Left lobe of liver (tissue), 2 donors: ENCODE measurements at places on chromosomes 7 and 10. TPM values are rescaled to one million over a fixed set of nuclear protein-coding genes. Genes with fewer than 3 reads are reported as not detected.

SLC13A1 gene
- total RNA-seq, result 0.13 TPM

C7orf57 gene
- total RNA-seq, result not detected

OPN4 gene
- total RNA-seq, result not detected

HOXA5 gene
- 0.50 TPM for total RNA-seq

AVPI1 gene
- 26.4 TPM for total RNA-seq

MARVELD1 gene
- 2.0 TPM for total RNA-seq

ARMC3 gene
- not detected for total RNA-seq

SNX10 gene
- 27.4 TPM for total RNA-seq

- DNase-seq, result no peak
These were observed 117.9 kb downstream of the TEX36 start for GRCh38 chr10:125565046-125565445.

DNA sequence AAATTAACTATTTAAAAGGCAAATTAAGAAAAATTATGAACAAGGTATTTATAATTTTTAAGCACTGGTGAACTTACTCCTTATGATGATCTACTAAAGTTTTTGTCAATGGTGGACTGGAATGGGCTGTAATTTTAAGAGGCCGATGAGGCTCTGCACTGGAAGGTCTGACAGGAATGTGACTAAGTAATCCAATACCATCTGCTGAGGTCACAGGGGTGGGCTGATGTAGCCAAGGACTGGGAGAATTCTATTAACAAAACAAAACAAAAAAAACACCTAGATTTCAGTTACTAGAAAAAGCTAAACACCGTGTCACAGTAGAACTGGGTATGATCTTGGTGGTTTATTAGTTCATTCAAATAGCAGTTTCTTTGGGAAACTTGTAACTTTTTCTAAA lies 75.9 kb downstream of the NRBF2 start:
- DNase-seq, result no peak

- no peak for DNase-seq
These were observed 33.4 kb upstream of the PLPP4 start for GRCh38 chr10:120423431-120424197.

GRCh38 chr10:91557651-91558111 lies 75.2 kb downstream of the PPP1R3C start:
- no peak for DNase-seq

DNA sequence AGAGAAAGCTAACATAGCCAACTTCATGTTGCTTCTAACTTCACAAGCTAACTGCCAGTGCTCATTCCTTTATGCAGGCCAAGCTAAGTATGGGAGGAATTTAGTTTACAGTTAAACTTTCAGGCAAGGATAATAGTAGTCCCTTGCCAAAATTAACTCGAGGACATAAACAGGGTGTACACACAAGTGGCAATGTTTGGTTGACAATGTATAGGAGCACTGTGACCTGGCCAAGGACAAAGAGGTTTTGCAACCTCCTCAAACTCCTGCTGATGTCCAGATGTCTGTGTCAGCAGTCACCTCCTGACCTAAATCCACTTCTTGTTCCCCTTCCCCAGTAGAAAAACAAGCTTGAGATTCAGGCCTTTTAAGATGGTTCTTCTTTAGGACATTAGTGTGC lies 494.6 kb upstream of the KLF6 start:
- no peak for DNase-seq

DNA sequence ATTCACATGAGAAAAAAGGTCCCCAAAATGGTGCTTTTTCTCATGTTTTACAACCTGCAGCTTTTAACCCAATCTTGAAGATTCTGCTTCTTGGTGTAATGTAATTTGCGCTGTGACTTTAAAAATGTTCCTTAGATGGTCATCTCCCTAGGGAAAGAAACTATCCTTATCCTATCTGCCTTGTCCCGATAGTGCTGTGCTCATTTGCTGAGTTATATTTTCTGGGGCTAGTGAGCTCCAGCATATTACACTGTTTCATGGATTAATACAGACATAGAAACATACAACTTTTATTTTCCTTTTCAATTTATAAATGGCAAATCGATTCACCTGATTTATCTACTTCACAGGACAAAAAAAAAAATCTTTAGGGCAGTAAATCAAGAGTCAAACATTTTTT lies 2.8 kb downstream of the WAPL start:
- DNase-seq, result no peak

GRCh38 chr7:89966067-89966664 lies 188.1 kb upstream of the STEAP1 start:
- DNase-seq, result no peak

GRCh38 chr7:23863209-23863787 lies 153.3 kb downstream of the STK31 start:
- no peak for DNase-seq

- no peak for DNase-seq
These were observed 30.9 kb upstream of the KLHL7 start for GRCh38 chr7:23074443-23075261.

- no peak for DNase-seq
These were observed 132.4 kb downstream of the TSPAN12 start for GRCh38 chr7:120725376-120726039.

DNA sequence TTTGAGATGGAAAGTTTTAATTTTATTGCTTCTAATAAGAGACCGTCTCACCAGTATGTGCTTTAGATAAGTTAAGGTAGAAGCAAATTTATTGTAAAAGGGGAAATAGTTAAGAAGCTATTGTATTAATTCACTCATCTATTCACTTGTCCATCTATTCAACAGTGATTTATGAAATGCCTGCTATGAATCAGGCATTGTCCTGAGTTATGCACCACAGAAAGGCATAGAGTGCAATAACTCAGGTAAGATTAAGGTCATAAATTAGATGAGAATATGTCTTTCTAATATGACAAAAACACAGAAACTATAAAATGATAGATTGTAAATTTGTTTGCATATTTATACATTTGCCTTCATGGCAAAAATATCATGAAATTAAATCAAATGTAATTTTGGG lies 379.3 kb upstream of the PCDH15 start:
- no peak for DNase-seq

DNA sequence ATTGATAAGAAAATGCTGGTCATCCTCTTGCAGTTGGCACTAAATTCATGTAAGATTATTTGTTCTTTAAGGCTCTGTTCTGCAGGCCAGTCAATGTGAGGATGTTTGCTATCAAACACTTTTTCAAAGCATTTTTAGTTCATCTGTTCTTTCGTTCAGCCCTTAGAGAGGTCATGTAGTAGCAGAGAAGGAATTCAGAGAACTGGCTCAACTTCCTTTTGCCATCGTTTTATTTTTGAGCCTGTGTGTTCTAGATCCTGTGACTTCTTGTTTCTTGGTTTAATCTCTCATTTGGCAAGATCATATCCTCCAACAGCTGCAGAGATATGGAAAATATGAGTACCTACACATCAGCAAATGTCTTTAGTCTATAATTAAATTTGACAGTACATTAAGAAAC lies 184.3 kb downstream of the NRP1 start:
- no peak for DNase-seq

DNA sequence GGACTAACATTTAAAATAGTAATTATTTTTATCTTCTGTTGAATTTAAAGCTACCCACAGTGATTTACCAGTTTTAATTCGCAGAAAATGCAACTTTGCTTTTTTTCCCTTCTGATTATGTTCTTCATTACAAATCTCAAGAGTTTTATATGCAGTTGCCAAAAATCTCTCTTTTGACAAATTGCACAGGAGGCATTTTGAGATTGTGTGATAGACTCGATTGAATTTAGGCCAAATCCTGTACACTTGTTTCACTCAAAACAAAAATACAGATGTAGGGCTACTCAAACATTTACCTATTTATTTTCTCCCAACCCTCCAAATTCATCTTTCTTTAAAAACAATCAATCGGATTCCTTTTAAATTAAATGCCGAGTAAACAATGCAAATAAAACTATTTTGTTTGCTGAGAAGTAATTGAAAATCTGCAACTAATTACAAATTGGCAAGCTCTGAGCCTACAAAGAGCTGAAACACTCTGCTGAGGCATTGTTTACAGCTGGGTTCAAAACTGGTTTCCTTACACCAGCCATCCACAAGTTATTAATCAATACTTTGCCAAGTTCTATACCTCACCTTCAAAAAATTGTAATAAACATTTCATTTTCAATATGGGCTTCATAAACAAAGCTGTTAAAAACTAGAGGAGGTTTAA lies 214.9 kb upstream of the TCF7L2 start:
- no peak for DNase-seq

GRCh38 chr7:46930366-46930765 lies 651.5 kb downstream of the TNS3 start:
- DNase-seq, result no peak

DNA sequence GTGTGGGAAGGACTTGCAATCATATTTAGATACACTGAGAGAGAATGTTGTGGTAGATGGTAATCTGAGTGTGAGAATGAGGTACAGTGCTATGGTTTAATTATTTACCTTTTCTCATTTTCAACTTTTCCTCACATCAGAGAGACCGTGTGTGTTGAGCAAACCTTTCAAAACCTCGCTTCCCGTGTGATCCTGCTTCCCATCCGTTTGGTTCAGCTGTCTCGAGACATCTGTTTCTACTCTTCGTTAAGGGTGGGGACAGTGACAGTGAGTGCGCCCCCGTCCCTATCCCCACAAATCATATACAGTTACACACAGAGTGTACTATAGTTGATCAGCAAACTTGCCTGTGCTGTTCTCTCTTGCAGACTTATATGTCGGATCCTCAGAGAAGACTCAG lies 33.0 kb upstream of the NOBOX start:
- no peak for DNase-seq

DNA sequence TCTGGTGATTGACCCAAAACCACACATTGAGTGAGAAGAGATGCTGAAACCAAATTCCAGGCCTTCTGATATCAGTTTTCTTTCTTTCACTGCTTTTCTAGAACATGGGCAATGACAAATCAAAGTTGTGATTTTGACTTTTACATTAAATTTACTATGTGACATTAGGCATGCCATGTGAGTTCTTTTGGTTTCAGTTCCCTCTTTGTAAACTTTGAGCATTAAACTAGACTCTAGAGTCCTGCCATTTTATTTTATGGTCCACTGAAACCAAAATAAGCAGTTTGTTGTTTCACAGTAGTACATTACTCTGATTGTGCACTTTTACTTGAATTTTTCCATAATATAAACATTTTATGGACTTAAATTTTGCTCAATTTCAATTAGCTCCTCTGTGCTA lies 381.1 kb upstream of the SEMA3D start:
- no peak for DNase-seq

GRCh38 chr7:107932805-107933204 lies 41.8 kb downstream of the DLD start:
- no peak for DNase-seq

GRCh38 chr7:54838175-54838910 lies 79.3 kb upstream of the SEC61G start:
- no peak for DNase-seq

- no peak for DNase-seq
These were observed 88.7 kb downstream of the OSBPL3 start for GRCh38 chr7:24891311-24891735.

- no peak for DNase-seq
These were observed 105.8 kb downstream of the BMPER start for GRCh38 chr7:34011017-34011695.

DNA sequence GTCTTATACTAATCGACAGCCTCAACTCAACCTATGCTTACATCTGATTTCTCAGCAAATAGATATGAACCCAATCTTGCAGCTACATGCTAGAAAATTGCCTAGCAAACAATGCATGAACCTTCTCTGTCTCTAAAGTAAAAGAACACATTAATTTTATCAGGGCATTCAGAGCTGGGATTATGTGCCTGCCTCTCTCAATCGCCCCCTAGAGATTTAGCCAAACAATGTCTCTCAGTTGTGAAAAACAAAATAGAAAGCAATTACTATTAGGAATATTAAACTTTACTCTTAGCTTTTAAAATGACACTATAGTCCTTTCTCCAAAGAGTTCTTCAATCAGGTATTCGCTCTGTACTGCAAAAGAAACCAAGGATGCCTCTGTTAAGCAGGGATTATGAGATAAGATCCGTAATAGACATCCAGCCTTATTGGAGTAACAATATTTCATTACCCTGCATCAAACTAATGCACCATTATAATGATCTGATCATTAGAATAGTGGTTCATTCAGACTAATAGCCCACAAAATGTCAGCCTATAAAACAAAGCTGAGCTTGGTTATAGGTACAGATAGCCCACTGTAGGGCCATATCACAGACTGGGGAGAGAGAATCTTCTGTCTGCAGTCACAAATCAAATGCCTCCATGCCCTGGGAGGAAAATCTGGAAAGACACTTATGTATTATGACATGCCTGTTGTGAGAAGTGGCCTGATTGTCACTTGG lies 736.9 kb downstream of the PARD3 start:
- no peak for DNase-seq

DNA sequence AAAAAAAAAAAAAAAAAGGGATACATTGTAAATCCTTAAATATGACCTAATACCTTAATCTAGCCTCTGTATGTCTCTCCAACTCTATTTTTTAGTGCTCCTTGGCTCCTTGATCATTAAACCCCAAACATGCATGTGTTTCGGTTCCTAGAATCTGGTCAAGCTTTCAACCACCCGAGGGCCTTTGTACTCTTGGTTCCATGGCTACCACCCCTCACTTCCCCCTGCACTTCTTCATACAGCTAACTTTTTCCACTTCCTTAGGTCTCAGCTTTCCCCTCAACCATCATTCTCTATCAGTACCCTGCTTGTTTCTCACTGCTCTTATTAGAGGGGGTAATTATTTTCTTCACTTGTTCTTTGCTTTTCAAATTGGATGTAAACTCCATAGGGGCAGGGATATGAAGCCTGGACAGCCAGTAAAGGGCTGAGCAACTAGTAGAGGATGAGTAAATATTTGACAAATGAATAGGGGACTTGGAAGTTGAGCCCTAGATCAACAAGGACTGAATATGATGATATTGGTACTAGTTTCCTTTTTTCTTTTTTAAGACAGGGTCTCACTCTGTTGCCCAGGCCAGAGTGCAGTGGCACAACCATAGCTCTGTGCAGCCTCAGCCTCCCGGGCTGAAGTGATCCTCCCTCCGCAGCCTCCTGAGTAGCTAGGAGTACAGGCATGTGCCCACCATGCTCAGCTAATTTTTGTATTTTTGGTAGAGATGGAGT lies 4.3 kb upstream of the GDI2 start:
- no peak for DNase-seq

DNA sequence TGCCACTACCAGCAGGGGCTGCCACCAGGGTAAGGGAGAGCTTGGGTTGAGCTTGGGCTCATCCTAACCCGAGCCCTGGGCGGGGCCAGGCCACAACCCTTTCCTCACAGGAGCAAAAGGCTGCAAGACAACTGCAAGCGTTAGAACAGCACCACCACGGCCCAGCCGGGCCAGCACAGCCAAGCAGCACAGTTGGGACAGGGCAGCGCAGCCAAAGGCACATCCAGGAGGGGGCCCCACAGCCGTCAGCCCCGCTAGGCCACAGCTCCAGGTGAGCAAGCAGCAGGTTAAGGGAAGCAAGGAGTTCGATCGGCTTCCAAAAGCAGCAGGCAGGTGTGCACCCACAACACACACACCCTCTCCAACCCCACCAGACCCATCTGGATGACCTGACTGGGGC lies 7.0 kb upstream of the NDST2 start:
- DNase-seq, result peak; percentile 47

DNA sequence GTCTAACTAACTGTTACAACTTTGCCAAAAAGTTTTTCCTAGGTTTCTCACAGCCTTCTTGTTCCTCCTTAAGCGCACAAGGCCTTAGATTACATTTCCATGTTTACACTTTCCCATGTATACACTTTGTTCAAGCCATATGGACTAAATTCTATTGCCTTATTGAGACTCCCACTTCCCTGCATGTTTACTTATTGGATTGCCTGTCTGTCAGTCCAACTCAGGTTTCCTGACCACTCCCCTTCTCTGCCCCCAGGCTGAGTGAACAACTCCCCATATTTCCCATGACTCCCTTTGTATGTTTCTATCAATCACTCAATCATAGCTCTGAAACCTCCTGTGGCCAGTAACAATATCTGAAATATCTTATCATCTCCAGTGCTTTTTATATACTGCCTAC lies 43.0 kb downstream of the SLC25A40 start:
- DNase-seq, result no peak
